ENCODE measurements at places on chromosomes 4 and X. TPM values are rescaled to one million over a fixed set of nuclear protein-coding genes. Genes with fewer than 3 reads are reported as not detected.

DNA sequence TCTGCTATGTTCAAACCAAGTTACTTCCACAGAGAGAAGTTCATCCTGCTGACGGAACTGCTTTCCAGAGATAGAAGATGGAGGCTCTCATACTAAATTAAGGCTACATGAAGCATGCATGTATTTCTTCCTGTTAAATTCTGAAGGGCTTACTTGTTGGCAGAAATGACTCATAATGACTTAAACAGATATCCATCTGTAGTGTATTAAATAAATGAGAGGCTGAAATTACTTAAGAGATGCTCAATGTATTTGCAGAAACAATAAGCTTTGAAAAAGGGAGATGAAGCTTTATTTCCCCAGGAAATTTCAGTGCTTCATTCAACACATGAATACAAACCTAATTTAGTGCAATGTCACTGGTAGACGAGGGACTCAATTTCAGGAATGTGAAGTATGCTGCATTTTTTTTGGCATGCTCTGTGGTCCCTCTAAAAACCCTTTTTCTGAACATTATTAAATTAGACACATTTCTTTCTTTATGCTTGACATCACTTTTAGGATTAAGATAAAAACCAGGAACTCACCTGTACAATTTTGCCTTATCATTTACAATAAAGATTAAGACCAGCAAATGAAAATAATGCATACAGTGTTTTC is 759.1 kb upstream of the POU3F4 start:
- no peak for DNase-seq

DNA sequence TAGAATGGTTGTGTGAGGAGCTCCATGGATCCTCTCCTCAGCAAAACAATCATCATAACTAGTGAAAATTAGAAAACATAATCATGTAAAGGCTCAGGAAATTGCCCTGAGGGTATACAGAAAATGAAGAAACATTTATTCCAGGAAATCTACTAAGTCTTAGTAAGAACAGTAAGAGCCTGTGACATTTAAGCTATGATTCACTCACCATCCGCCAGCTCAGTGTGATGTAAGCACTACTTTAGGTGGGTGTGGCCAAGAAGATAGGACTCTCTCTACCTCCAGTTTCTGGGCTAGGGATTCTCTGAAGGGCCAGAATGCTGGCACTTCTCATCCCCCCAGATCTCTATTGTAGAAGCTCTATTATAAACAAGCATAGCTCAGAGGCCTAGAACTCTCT is 147.5 kb downstream of the DLG3 start:
- DNase-seq, result no peak

DNA sequence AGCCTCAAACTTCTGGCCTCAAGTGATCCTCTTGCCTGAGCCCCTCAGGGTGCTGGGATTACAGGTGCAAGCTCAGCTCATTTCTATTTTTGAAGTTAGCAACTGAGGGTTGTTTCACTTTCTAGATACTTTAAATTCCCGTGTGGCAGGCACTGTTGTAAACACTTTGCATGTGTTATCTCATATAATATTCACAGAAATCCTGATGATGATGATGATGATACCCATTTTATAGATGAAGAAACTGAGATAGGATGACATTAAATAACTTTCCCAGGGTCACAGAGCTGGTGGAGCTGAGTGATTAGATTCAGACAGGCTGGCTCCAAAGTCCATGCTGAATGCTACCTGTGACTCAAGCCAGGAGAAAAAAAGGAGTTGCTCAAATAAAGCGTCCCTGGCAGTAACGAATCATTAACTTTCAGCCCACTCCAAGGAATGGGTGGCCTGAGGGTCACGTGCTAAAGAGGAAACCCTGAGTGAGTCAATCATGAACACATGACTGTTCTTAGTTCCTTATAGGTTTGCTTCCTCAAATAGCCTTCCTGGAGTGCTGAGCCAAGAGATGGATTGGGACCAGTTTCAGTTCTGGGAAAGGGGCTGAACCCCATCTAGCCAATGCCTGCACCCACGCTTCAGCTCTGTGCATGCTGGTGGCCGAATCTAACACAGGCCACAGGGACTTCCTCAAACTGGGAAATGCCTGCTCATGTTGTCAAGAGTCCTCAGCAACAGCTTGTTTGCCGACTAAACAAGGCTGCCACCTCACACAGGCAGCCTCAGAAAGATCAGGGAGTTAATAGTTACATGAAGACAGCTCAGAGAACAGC is 52.8 kb downstream of the RBM47 start:
- DNase-seq, result peak; percentile 93

- DNase-seq, result peak; percentile 23
These were observed 1.7 kb downstream of the NSDHL start for GRCh38 chrX:152832520-152832919.

DNA sequence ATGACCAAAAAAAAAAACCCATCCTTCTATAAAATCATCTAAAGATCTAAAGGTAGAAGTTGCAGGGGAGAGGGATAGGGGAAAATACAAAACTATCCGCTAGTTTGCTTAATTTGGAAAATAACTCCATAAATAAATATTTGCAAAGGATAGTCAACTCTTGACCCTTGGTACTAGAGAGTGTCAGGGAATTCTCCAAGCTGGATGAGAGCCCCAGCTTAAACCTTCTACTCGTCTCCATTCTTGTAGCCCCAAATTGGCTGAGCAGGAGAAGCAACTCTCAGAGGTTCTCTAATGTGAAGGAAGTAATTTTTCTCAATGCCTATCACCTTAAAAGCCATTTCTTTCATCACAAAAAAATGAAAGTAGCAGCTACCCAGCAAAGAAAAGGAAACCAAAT is 35.2 kb downstream of the ACSL4 start:
- no peak for DNase-seq

DNA sequence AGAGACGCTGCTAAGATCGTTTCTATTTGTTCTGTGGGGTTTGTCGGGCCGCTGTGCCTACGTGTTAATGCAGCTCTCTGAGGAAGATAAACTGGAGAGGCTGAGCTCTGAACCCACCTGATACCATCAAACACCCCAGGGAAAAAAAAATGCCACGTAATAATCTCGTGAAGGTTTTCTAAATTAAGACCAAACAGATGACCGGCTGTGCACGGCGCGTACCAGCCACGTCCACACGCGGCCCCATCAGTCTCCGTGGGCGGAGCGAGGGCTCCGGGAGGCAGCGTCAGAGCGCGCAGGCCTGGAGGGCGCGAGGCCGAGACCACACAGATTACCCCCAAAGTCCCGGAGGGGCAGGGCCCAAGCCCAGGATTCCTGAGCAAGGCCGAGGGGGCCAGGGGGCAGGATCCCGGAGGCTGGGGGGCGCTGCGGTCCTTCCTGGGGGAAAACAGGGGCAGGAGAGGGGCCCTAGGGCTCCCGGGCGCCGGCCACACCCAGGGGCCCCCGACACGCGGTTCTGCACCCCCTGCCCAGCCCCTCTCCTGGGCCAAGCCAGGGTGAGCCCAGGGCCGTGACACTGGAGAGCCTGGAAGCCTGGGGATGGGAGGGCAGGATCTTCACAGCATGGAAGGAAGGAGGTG is 91.9 kb downstream of the FAM53A start:
- peak; percentile 64 for DNase-seq

DNA sequence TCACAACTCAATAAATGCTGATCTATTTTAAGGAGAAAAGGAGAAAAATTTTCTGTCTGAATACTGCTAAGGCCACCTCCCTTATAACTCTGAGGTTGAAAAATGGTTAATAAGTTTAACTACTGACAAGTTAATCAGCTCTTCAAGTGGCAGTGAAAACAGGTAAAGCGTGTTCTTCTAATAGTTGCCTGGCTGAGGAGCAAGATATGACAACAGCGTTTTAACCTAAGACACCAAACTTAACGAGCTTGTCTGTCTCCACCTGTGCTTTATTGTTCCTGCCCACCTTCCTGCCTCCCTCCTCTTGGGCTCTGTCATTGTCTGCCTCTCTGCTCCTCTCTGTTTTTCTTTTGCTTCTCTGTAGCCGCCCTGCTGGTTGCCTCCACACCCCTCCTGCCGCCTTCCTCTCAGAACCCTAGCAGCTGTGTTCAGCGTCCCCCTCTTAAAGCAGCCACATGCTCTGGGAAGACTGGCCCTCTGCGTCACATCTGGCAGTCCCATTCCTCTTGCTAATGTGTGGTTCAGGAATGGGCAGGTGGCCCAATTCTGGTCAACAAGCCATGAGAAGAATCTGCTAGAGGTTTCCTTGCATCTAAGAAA is 4.3 kb upstream of the TSPAN5 start:
- DNase-seq, result no peak

DNA sequence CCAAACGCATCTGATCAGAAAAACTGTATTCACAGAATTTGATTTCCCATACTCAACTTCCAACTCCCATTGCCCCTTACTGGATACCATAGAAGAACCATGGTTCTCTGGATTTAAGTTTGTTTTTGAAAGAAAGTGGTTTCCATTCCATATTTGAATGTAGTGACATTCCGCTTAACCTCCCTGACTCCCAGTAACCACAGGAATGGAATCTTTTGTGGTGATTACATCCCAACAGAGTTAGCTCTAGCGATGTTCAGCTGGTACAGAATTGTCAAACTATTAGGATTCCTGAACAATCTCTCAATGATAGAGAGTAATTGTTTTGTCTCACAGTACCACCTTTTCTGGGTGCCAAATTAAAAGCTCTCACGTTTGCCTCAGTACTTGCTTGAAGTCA is 1.7 kb downstream of the NUDT10 start:
- DNase-seq, result no peak

GRCh38 chr4:94819371-94820168 is 61.8 kb downstream of the BMPR1B start:
- no peak for DNase-seq

GRCh38 chr4:13527981-13528820 is 16.1 kb downstream of the NKX3-2 start:
- DNase-seq, result peak; percentile 74

DNA sequence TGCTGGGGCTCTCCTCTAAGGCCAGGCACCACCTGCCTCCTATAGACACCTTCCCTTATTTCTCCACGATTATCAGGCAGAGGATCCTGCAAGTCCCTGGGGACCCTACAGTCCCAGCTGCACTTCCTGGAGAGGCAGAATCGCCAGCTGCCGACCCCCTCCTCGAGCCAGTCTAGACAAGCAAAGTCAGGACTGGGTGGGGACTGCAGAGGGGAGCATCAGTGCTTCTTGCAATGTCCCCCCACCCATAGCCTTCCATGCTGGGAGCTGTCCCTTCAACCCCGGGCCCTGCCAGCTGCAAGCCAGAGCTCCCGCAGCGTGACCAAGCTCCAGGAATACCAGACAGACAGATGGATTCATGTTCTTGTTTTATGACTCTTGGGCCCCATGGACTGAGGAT is 1.4 kb upstream of the CRMP1 start:
- DNase-seq, result no peak

- DNase-seq, result no peak
These were observed 312.7 kb downstream of the RAB28 start for GRCh38 chr4:13171292-13172057.

- DNase-seq, result no peak
These were observed 398.3 kb upstream of the FAM47C start for GRCh38 chrX:36609616-36610585.

- peak; percentile 90 for DNase-seq
These were observed at the start of gene SEPTIN6 for GRCh38 chrX:119693040-119693995. Gene SEPTIN6, minus strand, starts transcription at chrX:119693168. Its CDS starts 63 bp downstream, at chrX:119693105.

DNA sequence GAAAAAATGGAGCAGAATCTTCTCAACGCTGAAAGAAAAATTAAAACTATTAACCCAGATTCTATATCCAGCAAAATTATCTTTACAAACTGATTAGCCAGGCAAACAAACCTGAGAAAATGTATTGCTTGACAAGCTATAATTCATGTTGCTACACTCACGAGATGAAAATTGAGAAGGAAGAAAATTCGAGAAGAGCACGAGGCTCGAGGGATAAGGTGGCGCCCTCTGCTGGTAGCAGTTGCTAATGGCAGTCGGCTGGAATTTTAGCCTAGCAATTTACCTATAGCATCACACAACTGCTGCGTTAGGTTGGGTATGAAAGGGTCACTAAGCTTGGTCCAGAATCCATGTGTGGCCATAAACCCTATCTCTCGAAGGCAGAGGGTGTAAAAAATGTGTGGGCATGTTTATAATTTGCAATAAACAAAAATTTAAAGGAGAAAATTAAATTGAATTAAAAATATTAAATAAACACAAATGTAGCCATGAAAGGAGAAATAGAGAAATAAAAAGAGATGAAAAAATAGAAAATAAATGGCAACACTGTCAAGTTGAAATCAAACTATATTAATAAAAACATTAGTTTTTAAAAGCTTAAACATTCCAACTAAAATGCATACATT is 126.6 kb downstream of the PPP4R3C start:
- no peak for DNase-seq

- DNase-seq, result no peak
These were observed 2.3 kb downstream of the MAGEB16 start for GRCh38 chrX:35800474-35800873.

RTL9 gene
- total RNA-seq, result 0.28 TPM

AR gene
- 12.3 TPM for total RNA-seq

ITIH6 gene
- total RNA-seq, result not detected

ELK1 gene
- 25.6 TPM for total RNA-seq

PNMA3 gene
- 0.14 TPM for total RNA-seq

NEUROG2 gene
- total RNA-seq, result not detected
